SK-MEL-5 (cell line): ENCODE measurements at places on chromosomes 2 and 18. TPM values are rescaled to one million over a fixed set of nuclear protein-coding genes. Genes with fewer than 3 reads are reported as not detected.
A peak's percentile ranks its signal among the peaks of the same experiment; 100 is the strongest.

SERPINB11 gene
- not detected in 2 replicates for total RNA-seq

GRCh38 chr18:62577765-62578164 is 54.9 kb downstream of the ZCCHC2 start:
- no peak for DNase-seq

- DNase-seq: no peak
Measured at GRCh38 chr2:230713331-230714135, 891 bp downstream of the CAB39 start.

CYRIA gene
- total RNA-seq: 0.05 and 0.11 TPM in 2 replicates

RAB12 gene
- 30.8 and 35.3 TPM in 2 replicates for total RNA-seq

GRCh38 chr18:46010676-46011075 is 43.5 kb upstream of the EPG5 start:
- DNase-seq: no peak

ATP6V1C2 gene
- 1.1 and 1.2 TPM in 2 replicates for total RNA-seq

ACMSD gene
- total RNA-seq: not detected in 2 replicates

WNT10A gene
- total RNA-seq: 0.05 and 0.11 TPM in 2 replicates

DNA sequence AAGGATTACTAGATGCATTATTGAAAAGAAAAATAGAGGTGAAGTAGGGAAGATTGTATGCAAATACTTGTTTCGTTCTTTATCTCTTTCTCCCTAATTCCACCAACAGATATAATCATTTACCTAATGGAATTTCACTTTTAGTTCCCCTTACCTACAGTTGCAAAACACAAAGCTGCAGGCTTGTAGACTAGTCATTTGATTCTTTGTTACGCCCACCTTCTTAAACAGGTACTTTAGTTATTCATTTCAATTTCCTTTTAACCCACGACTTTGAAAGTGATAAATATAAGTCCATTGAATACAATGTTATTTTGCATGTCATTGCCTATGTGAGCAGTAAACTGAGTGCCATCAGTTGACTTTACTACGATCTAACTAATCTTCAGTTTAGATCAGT is 3.9 kb upstream of the HRH4 start:
- no peak for DNase-seq

GRCh38 chr2:147214914-147215313 is 629.9 kb upstream of the ACVR2A start:
- DNase-seq: no peak

DNA sequence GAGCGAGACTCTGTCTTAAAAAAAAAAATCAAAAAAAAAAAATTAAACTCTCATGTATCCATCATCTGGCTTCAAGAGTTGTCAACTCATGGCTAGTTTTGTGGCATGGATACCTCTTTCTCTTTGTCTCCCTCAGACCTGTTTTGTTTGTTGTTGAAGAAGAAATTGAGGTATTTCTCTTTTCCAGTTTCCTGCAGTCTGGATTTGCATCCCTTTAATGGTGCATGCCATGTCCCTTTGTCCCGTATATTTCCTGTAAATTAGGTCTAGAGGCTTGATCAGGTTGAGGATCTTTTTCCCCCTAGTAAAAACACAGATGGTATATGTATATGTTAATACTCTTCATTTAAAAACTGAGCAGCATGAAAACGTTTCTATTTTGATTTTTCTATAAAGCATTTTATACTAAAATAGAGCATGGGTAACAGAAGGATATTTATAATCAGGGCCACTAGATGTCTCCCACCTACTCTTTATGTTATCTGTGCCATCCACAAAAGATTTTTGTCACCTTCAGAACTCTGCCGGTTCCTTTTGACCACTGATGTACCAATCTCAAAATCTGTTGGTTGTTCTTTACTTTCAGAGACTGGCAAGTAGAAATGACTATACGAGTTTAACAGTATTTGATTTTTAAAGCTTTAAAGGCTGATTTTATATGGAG is 80.1 kb downstream of the GALNT1 start:
- peak; percentile 41 for DNase-seq

DNA sequence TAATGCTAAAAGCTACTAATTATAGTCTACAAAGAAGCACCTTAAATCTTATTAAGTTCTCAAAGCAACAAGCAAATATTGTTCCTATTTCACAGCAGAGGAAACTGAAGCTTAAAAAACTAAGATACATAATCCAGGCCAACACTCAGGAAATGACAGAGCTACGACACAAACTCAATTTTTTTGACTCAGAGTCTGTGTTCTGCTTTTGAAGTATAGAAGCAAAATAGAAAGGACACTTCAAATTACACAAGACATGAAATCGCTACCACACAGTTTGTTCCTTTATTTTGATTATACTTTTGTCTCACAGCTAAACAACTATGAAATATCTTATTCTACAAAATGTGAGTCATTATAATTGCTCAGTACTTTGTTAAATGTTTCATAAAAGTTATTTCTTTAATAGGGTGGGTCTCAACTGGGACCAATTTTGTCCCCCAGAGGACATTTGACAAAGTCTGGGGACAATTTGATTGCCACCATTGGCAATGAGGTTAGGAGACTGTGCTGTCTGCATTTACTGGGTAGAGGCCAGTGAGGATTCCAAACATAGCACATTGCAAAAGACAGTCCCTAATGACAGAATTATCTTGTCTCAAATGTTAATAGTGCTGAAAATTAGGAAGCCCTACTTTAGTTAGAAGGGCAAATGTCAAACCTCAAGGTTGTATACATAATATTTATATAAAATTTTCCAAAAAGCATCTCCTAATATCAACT is 101.5 kb upstream of the GRB14 start:
- no peak for DNase-seq

CAPN13 gene
- total RNA-seq: not detected in 2 replicates

- DNase-seq: no peak
Measured at GRCh38 chr18:63869851-63870250, 17.7 kb upstream of the SERPINB2 start.

DNA sequence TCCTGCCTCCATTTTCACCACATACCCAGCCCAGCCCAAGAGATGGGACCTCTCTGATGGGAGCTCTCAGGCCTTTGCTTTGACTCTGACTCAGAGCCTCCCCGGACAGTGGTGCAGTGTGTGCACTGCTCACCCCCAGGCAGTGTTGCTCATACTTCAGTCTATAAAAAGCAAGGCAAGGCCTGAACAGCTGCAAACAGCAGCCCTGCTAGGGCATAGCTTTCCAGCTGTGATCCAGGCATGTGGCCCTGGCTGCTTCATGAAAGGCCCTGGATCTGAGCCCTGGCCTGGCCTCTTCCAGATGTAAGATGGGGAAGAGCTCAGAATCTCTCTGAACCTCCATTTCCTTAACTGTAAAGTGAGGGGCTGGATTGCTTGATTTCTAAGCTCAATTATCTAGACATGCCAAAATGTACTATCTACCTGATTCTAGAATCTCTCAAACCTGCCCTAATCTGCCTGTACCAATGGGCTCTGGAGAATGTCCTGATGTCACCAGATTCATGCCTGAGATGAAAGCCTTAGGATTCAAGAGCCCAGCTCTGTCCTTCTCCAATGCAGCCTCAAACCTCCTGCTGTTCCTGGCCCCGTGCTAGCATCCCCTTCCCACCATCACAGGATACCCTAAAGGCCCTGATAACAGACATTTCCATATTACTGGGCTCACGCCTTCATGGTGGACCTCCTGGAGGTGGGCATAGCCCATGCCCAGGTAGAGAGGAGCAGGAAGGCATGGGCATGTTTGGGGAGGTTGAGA is 206.9 kb downstream of the ARL4C start:
- DNase-seq: peak; percentile 83

GRCh38 chr2:179991344-179991743 is 15.8 kb downstream of the CWC22 start:
- peak; percentile 27 for DNase-seq

GALNT5 gene
- total RNA-seq: not detected in 2 replicates

TMEM200C gene
- 0.03 and 0.05 TPM in 2 replicates for total RNA-seq

- no peak for DNase-seq
Measured at GRCh38 chr2:47323822-47324171, 79.2 kb upstream of the MSH2 start.

GRCh38 chr2:95346738-95347671 is 49.9 kb downstream of the KCNIP3 start:
- no peak for DNase-seq

DCDC2C gene
- total RNA-seq: not detected in 2 replicates

- DNase-seq: no peak
Measured at GRCh38 chr2:127415593-127416505, 2.4 kb upstream of the PROC start.

SCYGR4 gene
- total RNA-seq: not detected in 2 replicates

DNA sequence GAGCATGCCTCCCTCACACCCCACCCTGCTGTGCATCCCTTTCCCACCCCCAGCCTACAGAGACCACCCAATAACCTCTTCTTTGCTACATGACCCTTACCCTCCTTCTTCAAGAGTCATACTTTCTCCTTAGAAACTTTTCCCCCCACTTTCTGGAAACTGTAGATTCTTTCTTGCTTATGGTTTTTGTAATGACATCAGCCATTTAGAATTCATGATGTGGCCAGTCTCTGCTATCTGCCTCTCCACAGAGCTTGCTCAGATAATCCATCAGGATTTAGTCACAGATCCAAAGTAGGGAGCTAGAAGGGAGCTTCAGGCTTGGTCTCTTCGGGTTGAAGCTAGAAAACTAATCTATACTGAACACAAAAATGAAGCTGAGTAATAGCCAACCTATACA is 36.5 kb downstream of the GALM start:
- no peak for DNase-seq

GRCh38 chr18:79528846-79529245 is 133.1 kb downstream of the NFATC1 start:
- peak; percentile 79 for DNase-seq
